ENCODE measurements at places on chromosomes 4 and X. TPM values are rescaled to one million over a fixed set of nuclear protein-coding genes. Genes with fewer than 3 reads are reported as not detected.

Gene ZNF711
- 16.8 TPM for total RNA-seq

DNA sequence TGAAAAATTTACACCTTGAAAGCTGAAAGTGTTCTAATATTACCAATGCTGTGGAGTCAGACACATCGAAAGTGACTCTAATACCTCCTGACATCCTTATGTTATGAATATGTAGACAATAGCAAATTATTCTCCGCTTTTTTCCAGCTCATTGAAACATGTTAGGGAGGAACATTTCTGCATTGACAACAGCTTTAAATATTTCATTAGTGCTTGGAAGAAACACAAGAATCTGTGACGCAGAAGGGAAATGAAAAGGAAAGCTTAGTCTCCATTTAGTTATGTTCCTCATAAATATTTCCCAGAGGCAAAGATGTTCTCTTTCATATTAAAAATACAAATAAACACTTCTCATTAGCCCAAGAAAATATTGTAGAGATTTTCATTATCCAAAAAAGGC, 55.8 kb upstream of the CD99 start:
- DNase-seq: no peak

- DNase-seq: no peak
These were observed 209.2 kb upstream of the FAT4 start for GRCh38 chr4:125105561-125105960.

DNA sequence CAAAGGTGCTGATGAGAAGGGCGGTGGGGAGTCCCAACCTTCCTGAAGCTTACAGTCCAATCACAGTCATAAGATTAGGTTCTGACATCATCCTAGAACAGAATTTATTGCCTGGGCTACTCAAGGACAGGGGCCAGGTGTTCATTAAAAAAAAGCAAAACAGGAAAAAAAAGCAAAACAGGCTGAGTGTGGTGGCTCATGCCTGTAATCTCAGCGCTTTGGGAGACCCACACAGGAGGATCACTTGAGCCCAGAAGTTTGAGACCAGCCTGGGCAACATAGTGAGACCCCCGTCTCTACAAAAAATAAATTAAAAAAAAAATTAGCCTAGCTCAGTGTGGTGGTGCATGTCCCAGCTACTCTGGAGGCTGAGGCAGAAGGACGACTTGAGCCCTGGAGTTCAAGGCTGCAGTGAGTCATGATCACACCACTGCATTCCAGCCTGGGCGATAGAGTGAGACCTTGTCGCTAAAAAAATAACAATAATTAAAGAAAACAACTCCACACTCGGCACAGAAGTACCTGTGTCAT, 3.0 kb downstream of the RAB9A start:
- no peak for DNase-seq

Gene SHROOM2
- total RNA-seq: 22.8 TPM

Gene PF4V1
- total RNA-seq: not detected

DNA sequence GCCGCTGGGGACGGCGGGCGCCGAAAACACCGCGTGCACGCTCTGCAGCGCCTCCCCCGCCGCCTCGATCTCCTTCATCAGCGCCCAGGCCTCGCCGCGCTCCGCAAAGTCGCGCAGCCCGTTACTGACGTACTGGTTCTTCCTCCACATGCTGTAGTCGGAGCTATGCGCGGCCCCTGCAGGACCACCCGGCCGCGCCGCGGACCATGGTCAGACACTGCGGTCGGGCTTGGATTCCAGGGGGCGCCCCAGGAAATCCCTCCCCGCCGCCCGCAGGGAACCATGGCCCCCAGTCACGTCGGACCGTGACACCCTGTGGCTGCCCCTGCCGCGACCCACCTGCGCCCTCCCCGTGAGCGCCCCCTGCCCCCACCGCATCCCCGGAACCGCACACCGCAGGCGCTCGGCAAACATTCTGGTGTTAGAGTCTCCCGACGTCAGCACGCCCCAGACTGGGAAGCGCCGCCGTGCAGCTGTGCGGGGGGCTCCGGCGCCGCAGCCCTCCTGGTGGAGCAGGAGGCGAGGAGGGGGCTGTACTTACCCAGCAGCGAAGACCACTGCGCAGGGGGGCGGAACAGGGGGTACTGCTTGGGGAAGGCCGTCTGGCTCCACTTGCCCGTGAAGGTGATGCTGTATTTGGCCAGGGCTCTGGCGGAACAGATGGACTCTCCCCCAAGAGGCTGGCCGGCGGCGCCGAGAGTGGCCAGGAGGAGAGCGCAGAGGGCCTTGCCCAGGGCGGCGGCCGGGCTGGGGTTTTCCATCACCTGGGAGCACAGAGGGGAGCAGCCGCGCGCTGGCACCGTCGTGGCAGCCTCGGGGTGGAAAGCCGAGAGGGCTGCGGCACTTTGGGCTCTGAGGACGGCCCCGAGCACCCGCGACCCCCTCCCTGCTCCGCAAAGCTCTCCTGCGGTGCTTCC, 814 bp downstream of the SPON2 start:
- no peak for DNase-seq

DNA sequence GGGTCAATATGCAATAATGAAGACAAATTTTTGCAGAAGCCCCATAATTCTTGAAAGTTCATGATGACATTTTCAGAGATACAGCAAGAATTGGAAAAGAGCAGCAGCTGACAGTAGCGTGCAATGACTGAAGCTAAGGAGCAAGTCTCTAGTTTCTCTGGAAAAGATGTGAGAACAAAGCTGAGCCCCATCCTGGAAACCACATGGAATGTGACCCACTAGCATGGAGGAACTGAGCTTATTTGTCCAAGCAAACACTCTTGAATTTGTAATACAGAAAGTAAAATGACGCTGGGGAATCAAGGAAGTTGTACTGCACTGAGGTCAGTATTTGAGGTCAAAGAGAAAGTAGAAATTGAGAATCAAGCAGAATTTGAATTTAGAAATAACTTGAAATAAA, 1447.2 kb downstream of the FSTL5 start:
- no peak for DNase-seq

Gene ABCG2
- 7.1 TPM for total RNA-seq

DNA sequence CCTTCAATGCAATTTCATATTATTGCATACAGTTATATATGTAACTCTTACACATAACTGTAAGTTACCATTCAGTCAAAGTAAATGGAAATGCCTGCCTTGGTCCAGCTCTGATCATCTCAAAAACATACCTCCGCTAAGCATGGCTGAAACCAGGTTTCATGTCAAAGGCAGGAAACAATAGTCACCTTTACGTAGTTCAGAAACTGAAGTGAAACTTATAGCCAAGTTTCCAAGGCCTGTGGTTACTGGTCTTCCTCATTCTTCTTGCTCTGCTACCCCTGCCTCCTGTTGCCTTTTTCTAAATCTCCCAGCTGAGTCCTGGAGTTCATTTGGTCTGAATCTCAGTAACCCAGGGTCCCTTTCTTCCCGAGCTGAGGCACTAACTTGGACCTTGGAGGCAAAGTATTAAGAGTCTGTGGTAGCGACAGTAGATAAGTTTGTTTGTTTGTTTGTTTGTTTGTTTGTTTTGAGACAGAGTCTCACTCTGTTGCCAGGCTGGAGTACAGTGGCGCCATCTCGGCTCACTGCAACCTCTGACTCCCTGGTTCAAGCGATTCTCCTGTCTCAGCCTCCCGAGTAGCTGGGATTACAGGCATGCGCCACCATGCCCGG, 30.8 kb downstream of the DAPP1 start:
- no peak for DNase-seq

GRCh38 chrX:129540068-129540653, at the start of gene OCRL:
Gene OCRL, plus strand, starts transcription at chrX:129540259. Its CDS starts 181 bp downstream, at chrX:129540440.
- DNase-seq: no peak

DNA sequence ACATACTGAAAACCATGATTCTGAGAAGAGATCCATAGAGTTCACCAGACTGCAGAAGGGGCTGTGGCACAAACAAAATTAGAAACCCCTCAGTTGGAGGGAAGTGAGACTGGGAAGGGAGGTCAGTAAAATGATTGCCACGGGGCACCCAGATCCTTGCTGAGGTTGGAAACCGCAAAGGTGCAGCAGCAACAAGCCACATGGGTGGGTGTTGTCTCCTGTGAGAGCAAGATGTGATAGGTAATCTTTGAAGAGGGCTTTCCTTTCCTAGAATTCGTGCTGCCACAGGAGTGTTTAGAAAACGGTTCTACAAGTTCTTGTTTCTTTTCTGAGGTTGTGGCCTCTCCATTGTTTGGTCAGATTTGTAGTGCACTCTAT, 85.5 kb downstream of the NFKB1 start:
- DNase-seq: no peak

- no peak for DNase-seq
These were observed 41.4 kb downstream of the JADE3 start for GRCh38 chrX:46953597-46953996.

- no peak for DNase-seq
These were observed 392.5 kb downstream of the C4orf33 start for GRCh38 chr4:129488427-129488826.

Gene RBMXL3
- total RNA-seq: not detected

Gene FRAS1
- 24.8 TPM for total RNA-seq

- DNase-seq: no peak
These were observed 3.5 kb downstream of the HGFAC start for GRCh38 chr4:3445111-3445820.

- no peak for DNase-seq
These were observed 16.3 kb upstream of the MBNL3 start for GRCh38 chrX:132505116-132505515.

DNA sequence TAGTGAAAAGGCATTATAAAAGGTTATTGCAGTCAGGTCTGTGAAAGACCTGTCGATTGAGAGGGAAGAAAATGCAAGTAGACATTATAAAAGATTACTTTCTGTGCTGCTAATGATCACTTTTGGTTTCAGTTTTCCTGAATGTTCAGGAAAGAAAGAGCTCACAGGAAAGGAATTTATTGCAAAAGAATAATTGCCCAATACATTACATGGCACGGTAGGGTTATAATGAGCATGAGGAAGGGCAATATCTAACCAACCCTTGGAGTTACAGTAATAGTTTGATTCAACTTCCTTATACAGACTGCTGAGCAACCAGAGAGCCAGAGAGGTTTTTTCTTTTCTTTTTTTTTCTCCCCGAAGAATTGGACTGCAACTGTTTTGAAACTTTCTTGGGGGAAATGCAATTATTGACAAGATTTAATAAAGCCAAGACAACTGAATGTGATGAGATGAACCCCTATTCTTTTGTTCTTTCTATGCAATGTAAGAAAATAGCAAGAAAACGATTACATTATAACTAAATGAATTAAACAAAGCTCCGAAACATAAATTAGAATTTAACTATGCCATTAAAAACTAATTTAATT, 247.0 kb downstream of the C4orf33 start:
- no peak for DNase-seq

Gene BEND4
- total RNA-seq: 2.6 TPM

DNA sequence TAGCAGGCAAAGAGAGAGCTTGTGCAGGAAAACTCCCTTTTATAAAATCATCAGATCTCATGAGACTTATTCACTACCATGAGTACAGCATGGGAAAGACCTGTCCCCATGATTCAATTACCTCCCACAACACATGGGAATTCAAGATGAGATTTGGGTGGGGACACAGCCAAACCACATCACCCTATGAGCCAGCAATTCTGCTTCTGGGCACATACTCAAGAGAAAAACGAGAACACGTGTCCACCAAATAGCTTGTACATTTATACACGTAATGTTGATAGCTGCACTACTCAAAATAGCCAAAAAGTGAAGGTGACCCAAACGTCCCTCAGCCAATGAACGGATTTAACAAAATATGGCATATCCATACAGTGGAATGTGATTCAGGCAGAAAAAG, 94.5 kb upstream of the DHRSX start:
- no peak for DNase-seq

Gene PWWP3B
- 14.8 TPM for total RNA-seq

Gene COX7B2
- not detected for total RNA-seq

GRCh38 chr4:176584031-176584606, 208.6 kb downstream of the VEGFC start:
- no peak for DNase-seq

GRCh38 chr4:182938205-182938645, 21.0 kb upstream of the DCTD start:
- DNase-seq: peak; percentile 73

DNA sequence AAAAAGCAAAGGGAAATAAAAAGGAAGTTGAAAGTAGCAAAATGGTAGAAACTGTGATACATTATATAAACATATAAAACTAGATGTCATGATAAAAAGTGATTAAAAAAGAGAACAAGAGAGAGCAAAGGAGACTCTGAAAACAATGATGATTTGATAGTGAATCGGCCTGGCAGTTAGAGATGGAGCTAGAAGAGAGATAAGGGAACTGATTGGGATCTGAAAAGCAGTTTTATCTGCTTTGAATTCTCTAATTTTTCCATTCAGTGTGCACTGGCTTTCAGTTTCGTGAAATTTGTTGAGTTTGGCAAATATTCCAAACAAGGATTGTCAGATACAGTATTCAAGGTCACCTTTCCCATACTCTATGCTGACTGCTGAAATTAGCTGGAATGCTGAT, 21.9 kb upstream of the CCSER1 start:
- no peak for DNase-seq

GRCh38 chr4:2063557-2064275, 4.6 kb downstream of the NAT8L start:
- DNase-seq: no peak

- DNase-seq: no peak
These were observed 283.6 kb downstream of the RPA4 start for GRCh38 chrX:97167333-97167732.

- DNase-seq: peak; percentile 91
These were observed 21.3 kb upstream of the WDR45 start for GRCh38 chrX:49100704-49101628.

Gene MGAT4D
- not detected for total RNA-seq

DNA sequence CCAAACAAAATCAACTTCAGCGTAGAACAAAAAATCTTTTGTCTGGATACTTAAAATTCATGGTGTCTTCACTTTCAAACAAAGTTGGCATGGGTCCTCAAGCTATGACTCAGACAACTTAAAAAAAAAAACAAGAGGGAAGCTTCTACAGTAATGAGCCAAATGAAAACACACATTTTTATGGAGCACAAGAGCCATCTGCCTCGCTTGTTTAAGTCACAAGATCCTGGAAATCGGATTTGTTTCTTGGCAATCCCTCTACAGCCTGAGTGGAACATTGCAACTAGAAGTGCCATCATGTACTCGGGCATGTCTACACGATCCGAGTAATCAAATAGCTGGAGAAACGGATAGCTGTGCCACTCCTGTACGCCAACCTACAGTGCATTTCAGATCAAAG, 22.6 kb downstream of the LAMP2 start:
- no peak for DNase-seq

- no peak for DNase-seq
These were observed 64.8 kb upstream of the CXXC4 start for GRCh38 chr4:104559502-104559901.

Gene DMP1
- total RNA-seq: not detected

DNA sequence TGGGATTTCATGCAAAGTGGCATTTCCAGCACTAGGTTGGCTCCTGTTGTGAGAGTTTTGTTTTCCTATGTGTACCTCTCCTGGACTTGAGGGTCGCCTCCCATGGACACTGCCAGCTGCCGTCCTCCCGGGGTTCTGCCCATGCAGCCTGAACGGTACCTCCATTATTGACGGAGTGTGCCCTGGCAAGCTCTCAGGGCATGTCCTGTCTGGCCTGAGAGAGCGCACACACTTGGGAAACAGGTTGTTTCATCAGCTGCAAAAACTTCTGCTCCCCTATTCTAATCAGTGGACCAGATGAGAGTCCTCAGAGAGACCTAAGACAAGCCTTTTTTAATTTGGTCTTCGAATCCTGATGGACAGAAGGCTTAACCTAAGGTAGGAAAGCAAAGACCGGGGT, 56.6 kb upstream of the HOPX start:
- DNase-seq: no peak

All from dorsolateral prefrontal cortex (tissue), 122 donors.